CD4-positive, alpha-beta T cell treated with Interleukin-6 for 4 hours (primary cell): ENCODE measurements at places on chromosomes 2 and 18.

DNA sequence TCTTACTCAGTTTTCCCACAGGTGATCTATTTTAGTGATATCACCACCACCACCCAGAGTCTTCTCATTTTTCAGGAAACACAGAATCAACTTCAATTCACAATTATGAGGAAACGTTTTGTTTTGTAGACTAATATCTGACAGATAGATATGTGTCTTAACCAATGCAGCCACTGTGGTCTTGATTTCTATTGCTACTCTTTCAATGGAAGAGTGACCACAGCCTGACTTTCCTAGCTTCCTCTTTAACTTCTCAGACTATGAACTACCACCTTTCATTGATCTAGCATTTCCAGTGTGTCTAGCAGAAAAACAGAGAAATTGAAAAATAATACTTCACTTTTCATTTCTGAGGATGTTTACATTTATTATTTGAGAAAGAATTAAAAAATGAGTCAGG is 20.5 kb downstream of the ADAM17 start:
- DNase-seq, result no peak

DNA sequence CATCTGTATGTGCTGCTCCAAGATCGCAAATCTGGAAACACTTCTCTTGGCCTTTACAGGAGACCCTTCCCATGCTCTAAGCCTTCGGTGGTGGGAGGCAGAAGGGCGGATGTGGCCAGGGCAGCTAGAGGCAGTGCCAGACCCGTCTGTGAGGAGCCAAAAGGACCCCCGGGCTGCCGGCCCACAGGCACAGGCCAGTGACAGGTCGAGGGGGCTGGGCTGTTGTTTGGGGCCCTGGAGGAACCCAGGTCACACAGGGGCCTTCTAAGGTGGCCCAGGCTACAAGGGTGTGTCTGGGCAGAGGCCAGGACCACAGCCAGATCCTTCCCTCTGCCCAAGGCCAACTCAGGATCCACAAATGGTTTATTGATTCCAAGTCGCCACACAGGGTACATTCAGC is 49.4 kb downstream of the SLC66A2 start:
- no peak for DNase-seq

DNA sequence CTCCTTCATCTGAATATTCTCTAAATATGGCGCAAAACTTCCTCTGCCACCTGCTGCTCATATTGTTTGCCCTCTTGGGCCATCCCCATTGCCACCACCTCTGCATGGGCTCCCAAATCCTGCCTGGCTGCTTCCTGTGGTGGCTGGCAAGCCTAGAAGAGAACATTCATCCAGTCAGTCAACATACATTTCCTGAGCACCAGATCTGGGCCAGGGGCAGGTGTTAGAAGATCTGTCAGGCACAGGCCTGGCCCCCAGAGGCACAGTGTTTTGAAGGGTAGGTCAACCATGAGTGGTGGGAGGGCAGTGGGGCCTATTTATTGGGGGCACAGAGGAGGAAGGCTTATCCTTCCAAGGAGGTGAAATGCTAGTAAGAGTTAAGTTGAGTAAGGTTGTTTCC is 73.2 kb downstream of the TMEM247 start:
- no peak for DNase-seq

DNA sequence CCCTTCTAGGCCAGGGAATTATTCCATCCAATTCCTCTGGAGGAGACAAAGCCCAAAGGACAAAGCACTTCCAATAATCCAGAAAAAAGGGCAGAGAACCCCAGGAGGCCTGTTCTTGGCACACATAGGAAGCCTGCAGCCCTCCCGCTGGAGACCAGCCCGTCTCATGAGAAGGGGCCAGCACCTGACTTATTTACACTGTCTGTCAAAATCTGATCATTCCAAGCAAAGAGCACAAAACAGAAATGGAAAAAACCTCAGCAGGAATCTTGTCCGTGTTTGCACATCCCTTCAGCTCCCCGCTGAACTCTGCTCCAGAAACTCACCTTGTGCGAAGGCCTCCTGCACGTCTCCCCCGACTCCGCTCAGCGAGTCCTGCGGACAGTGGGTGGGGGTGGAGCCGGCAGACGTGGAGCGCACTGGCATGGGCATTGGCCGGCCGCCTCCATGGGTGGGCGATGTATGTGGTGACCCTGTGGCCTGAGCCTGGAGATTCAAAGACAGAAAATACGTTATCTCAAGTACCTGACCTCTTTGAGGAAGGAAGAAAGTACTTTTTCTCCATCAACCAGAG is 46.2 kb upstream of the DNMT3A start:
- DNase-seq, result no peak
